ENCODE measurements at places on chromosomes 2 and 18.

DNA sequence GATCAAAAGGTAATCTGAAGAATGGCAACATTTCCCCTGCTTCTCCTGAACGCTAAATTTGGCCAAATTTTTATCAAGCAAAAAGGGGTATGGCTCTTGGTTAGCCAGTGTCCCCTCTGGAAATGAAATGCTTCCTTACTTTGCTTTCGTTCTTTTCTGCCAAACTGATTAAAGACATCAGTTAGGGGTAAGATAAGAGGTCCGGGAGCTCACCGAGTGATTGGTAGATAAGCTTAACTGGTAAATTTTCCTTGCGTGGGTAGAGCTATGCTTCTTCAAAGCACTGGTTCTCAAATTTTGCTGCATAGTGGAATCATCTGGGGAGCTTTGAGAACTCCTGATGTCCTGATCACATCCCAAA is 62.7 kb upstream of the MAPRE2 start:
- DNase-seq: no peak

GRCh38 chr18:12884406-12885323 is 628 bp upstream of the PTPN2 start:
- no peak for DNase-seq

DNA sequence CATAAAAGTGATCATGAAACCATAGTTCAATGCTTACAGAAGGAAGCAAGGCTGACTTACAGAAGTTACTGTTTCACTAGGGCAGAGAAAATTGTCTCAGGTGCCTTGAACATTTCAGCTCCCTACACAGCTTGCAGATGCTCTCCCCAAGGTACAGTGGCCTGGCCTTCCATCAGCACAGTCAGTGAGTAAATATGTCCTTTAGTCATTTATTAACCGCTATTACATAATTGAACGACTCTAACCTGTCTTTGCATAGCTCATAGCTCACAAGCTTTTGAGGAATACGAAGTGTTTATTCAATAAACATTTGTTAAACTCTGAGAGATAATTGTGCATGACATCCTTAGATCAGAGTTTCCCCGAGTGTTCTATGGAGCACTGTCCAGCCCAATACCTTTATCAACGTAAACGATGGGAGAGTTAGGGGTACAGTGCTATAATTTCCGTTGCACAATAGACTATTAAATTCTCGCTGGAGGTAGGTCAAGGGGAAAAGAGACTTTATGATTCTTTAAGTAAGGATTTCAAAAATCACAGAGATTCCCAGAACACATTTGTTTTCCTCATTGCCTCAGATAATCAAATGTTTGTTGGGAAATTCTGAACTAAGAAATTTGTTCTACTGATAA is 677.8 kb downstream of the TSN start:
- no peak for DNase-seq

- no peak for DNase-seq
Measured at GRCh38 chr2:187862715-187863114, 308.5 kb upstream of the TFPI start.

DNA sequence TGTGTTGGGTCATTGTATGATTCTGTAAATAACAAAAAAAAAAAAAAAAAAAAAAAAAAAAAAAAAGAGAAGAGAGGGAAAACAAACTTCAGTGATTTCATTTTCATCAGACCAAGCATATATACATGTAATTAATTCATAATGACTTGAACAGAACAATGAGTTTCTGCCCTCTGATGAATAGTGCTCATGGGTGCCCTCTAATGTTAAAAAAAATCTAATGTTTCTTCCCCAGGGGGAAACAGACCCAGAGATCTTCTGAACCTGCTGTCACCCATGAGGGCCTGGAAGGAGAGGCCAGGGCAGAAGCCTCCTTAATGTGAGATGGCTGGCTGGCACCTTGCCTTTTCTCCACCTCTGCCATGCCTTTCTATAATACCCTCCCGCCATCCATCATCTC is 289.2 kb downstream of the ZNF521 start:
- no peak for DNase-seq

GRCh38 chr2:219186754-219187456 is 8.8 kb downstream of the RETREG2 start:
- DNase-seq: no peak

DNA sequence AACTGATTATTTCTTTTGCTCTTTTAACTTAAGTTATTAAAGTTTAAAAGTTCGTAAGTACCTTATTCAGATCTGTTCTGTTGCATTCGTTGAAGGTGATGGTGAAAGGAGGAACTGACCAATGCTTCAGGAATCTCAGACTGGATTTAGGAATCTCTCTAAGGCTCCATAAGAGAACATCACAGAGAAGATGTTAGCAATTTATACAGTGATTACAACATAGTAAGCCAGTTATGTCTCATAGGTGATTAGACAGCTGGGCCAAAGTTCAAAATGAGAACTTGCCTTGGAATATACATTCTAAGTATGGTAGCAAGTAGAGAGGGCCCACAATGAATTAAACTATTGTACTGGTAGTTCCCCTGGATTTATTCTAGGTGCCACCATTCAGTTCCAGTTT is 3.2 kb downstream of the MARS2 start:
- no peak for DNase-seq

DNA sequence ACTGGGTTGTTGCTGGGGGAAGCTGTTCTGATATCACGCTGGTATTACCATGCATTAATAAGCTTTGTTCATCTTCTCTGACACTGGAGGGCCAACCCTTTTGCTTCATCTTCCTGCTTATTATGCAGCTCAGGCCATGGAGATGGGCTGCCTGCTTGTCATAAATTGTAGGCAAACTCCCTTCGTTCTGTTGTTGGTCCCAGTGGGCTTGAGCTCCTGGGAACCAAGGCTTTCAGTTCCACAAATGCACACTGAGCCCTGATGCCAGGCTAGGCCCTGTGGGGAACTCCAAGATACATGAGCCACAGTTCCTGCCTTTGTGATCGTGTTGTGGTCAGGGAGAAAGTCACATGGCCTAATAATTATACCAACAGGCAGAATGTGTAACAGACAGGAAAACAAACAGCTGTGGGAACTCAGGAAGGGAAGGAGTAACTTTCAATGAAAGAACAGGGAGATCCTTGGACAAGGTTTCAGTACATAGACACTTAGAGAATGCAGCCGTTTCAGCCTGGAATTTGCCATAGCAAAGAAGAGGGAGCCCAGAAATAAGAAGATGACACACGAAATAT is 49.0 kb upstream of the BCL2L11 start:
- no peak for DNase-seq

DNA sequence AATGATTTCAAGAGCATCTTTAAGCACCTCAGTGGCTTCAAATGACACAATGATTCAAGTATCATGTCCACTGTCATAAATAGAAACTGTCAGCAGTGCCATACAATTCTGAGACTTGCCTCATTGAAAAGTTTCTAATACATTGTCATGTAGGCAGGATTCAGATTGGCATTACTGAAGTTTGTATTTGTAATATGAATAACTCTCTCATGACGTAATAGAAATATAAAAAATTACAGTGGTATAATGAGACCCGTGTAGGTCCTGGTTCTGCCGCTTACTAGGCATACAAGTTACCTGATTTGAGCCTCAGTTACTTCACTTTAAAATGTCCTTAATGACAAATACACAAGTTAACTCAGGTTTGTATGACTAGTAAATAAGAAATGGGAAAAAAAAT is 1536.2 kb upstream of the NXPH2 start:
- no peak for DNase-seq

DNA sequence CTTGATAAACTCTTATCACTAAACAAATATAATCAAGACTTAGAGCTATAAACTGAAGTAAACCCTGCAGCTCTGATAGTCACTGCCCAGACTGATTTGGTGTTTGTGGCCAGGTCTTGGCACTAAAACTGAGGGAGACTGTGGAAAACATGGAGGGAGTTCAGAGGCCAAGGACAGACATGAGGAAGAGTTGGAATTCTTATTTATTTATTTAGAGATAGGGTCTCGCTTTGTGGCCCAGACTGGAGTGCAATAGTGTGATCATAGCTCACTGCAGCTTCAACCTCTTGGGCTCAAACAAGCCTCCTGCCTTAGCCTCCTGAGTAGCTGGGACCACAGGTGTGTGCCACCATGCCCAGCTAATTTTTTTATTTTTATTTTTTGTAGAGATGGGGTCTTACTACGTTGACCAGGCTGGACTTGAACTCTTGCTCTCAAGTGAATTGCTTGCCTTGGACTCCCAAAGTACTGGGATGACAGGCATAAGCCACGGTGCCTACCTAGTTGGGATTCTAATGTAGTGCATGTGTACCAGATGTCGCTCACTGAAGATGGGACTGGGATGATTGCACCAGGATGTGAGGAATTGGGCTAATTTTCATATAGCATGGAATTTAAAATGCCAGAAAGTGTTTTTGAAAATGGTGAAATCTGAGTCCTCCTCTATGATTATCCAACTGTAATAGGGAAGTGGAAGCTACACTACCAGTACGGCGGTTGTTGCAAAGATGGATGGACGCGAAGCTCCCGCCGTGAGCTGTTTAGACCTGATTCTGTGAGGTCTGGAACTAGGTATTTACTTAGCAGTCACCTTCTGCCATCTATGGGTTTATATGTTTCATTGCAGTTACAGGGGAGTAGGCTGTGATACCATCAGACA is 52.7 kb upstream of the CTLA4 start:
- DNase-seq: no peak

DNA sequence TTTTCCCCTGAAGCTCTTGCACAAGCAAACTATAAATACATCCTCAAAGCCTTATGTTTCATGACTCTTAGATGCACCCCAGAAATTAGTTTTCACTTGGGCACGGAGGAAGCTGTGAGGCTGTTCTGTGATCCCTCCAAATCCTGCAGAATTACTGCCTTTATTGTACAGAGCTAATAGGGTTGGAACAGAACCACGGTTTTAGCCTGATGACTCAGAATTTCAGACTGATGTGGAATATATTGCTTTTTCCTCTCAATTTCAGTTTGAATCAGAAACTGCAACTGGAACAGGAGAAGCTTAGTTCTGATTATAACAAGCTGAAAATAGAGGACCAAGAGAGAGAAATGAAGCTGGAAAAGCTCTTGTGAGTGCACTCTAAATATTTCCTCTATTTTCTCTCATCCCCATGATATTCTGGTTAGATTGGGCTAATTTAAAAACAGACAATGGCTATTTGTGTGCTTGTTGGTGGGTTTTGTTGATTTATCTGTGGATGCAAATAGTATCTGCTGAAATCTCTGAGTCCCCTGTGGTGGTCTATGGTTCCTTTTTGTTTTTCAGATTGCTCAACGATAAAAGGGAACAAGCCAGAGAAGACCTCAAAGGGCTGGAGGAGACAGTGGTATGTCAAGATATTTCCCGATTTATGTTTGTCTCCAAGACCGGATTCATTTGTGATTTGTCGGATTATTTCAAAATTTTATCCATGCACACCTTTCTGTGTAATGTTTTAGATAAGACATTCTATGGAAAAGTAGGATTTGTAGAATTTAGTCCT is 38.2 kb upstream of the LYPD6B start:
- no peak for DNase-seq

GRCh38 chr2:159650574-159650973 is 34.2 kb upstream of the BAZ2B start:
- DNase-seq: no peak

DNA sequence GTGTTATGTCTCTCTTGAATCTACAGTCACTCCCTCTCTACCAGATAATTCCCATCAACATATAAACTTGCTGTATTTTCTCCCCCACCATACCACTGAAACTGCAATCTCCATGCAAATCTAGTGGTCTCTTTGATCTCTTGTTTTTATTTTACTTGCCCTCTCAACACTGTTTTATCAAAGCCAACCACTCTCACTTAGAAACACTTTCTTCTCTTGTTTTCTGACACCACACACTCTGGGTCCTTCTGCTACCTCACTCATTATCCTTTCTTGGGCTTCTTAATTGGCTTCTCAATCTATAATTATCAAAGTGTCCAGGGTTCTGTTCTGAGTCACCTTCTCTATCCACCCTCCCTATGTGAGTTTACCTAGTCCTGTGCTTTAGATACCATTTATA is 2.0 kb upstream of the MCFD2 start:
- DNase-seq: no peak

GRCh38 chr2:45855374-45855773 is 203.9 kb downstream of the PRKCE start:
- DNase-seq: no peak

DNA sequence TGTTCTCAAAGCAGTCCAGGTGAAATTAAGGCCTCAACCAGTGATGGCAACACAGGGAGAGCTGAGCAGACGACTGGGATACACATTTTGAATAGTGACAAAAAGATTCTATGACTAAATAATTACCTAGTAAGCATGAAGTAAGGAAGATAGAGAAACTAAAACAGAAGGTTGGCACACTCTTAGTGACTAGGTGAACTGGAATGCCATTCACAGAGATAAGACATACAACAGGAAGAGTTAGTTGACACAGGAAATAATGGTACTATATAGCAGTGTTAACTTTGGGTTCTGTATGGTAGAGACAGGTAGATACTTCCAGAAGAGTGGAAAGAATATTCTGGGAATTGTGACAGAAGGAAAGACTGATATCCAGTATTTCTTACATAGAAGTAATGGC is 181.8 kb upstream of the NT5C1B start:
- no peak for DNase-seq

DNA sequence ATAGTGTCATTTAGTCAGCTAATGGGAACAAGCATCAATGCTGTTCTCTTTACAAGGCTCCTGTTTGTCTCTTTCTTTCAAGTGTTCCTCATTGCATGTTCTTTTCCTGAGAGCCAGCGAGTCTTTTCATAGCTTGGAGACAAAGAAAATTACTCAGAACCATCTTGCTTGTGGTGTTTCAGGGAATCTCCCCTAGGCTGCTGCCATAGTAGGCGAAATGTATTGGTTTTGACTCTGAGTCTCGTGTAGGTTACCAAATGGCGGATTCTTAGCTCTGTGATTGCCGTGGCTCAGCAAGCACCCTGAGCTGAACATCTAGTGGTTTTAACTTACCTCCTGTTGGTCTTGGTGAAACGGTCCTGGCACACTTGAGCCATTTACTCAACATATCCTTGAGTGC is 68.7 kb downstream of the RHBDD1 start:
- DNase-seq: no peak

- no peak for DNase-seq
Measured at GRCh38 chr2:181464966-181465365, 7.8 kb downstream of the ITGA4 start.

- DNase-seq: no peak
Measured at GRCh38 chr2:232421189-232421785, 14.6 kb downstream of the ALPG start.

- no peak for DNase-seq
Measured at GRCh38 chr2:32926708-32927084, 20.1 kb upstream of the LTBP1 start.

DNA sequence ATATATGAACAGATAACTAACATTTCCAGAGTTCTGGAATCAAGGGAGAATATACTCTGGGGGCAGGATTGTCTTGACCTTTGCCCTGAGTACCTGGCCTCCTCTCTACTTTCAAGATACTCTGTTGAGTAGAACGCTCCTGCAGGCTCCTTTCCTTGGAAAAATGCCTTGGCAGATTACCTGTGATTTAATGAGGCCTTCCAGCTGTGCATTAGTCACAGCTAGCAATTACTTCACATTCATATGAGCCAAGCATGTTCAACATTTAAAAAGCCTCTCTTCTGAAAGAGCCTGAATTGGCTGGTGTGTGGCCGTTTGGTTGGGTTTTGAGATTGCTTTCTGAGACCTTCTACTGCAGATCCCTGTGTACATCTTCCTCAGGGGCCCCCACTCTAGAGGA is 142.2 kb downstream of the PLCL1 start:
- DNase-seq: no peak

Measured in stimulated activated CD4-positive, alpha-beta T cell treated with anti-CD3 and anti-CD28 coated beads, TNF-alpha, amount 100 ng/mL, for 1 hour (primary cell).